ENCODE measurements at places on chromosomes 12 and 14.

DNA sequence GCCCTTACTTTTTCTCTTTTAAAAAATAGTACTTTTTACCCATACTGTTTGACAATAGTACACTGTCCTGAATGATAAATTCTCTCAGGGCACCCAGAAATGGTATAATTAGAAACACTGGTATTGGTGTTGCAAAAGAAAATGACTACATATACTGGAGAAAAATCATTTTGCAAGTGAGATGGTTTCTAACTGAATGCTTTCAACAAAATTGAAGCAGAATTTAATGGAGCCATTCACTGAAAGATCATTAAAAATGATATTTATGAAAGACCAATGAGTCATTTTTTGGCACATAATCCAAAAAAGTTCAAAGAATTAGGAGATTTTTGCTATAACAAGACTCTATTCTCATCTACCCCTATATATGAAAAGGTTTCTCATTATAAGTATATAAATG is 68.8 kb downstream of the TMTC1 start:
- DNase-seq, result no peak

DNA sequence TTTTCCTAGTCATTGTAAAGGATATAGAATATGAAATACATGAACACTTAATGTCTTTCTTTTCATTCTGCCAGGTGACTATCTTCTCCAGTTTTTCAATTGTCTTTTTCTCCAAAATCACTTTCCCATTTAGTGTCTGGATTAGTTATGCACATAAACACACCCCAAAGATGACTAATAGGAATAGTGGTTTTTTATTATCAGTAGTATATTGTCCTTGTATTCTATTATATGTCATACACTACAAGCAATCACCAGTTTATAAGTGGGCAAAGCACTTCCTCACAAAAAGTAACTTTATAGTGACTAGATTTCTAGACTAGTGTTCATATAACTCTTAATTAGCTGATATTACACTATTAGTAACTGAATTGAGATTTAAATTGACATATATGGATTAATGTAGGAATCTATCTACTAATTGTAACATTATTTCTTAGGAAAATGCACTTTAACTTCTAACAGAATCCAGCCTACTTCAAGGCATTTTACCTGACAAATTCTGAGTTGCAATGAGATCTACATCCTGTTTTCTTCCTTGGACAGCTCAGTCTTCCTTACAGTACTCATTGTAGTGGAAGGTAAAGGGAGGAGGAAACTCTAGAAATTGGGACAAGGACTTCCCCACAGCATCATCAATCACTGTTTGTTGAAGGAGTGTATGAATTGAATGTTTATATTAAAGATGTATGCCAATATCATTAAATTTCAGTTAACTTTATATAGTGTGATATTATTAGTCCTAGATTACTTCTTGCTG is 186.1 kb upstream of the GARIN2 start:
- no peak for DNase-seq

GRCh38 chr14:22448035-22448904 is 140.8 kb downstream of the DAD1 start:
- DNase-seq, result no peak

DNA sequence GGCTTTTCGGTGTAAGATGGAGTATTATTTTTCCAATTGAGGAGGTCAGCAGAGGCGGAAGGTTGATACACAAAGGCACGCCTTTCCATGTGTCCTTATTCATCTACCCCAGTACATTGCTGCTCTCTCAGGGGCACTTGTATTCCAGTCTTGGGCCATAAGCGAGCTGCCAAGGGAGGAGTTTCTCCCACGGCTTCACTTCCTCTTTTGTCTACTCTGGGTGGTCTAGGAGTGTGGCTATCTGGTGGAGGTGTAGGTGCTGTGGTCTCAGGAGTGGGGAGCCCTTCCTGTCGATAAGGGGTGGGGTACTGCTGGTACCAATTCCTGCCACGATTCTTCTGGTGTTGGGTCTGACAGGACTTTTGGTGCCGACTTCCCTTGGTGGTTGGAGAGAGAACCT is 73.4 kb downstream of the GAS2L3 start:
- no peak for DNase-seq

DNA sequence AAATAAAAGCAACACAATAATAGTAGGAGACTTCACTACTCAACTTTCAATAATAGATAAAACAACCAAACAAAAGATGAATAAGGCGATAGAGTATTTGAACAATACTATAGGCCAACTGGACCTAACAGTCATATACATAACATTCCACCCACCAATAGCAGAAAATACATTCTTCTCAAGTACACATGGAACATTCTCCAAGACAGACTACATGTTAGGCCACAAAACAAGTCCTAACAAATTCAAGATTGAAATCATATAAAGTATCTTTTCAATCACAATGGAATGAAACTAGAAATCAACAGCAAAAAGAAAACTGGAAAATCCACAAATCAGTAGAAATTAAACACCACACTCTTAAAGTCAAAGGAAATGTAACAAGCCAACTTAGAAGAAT is 28.8 kb downstream of the RAD52 start:
- no peak for DNase-seq

DNA sequence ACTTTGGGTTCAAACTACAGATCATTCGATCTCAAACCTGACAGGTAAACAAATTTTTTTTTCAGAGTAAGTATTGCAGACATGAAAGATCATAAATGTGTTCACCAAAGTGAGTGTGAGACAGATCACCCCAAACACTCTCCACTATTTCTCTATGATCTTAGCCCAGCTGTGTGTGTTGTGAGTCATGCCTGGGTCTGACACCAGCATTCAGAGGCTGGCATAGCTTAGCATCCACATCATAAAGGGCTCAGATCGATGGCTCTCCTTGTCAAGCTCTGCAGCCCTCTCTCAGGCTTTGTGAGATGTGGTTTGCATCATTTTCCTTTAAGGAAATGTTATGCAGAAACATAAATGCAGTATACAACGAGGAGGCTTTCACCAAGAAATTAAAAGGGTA is 164.9 kb downstream of the ETV6 start:
- DNase-seq, result no peak

DNA sequence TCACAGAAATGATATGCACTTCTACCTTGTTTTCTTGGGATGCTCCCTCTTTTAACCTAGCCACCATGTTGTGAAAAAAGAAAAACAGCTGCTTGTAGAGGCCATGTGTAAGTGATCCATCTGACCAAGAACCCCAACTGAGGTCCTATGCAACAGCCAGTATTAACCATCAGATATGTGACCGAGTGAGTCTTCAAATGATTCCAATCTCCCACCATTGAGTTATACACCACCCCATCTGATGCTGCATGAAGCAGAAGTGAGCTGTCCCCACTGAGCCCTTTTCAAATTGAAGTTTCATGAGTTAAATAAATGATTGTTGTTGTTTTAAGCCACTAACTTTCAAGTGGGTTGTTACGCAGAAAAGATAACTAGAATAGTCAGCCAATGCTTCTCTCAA is 20.6 kb upstream of the USP15 start:
- no peak for DNase-seq

- DNase-seq, result no peak
These were observed 41.9 kb downstream of the DCP1B start for GRCh38 chr12:1962051-1963020.

DNA sequence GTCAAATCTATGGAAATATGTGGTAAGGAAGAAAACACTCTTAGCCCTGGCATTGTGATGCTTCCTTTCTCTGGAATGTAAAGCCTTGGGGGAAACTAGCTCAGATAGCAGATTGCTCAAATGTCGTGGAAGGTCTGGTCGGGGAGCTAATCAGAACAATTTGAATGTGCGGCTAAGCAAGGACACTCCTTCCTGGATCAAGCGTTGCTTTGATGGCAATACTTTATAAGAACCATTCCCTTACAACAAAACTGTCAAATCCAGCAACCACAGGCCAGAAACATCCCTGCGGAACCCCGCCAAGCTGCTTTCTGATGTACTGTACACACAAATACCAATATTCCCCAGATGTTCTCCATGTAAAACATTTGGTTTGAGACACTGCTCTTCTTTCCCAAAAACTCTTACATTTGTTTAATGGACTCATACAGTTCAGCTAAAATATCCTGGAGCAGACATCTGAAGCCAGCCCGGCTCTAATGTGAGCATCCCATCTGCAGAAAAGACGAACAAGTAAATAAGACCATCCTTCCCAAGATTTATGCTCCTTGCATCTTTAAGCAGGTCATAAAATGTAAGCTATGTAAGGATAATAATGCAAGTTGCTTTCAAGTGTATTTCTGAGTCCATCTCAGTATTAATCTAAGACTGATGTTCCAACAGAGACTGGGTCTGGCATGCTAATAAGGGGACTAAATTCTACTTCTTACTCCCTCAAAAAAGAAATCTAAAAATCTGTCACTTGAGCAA is 20.2 kb downstream of the NUAK1 start:
- no peak for DNase-seq

DNA sequence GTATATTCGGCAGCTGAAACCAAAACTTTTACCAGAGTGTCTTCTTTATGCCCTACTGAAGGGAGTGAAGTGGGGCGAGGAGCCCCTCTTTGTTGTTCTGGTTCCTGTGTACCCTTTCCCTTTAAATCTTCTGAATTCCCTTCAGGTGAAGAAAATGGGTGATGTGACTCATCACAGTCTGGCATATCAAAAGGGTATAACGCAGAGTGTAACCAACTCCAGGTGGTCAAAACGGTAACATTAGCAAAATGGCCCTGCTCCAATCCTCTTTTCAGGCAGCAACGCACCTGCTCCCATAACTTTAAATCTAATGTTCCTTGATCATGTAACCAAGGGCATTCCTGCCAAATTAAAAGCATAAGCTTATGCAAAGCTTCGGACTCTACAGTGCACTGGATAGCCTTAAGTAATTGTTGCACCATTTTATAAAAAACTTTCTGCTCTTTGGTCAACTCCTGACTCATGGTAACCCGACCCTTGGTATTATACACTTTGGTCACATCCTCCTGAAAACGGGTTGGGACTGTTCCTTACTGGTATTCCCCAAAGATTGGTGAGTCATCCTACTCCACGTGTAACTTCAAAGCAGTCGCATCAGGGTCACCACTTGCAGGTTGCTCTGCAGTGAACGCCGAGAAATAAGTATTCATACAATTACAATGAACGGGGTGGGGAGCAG is 83.1 kb downstream of the KCNMB4 start:
- no peak for DNase-seq

- DNase-seq, result no peak
These were observed 217.9 kb upstream of the PWP1 start for GRCh38 chr12:107467716-107468115.

DNA sequence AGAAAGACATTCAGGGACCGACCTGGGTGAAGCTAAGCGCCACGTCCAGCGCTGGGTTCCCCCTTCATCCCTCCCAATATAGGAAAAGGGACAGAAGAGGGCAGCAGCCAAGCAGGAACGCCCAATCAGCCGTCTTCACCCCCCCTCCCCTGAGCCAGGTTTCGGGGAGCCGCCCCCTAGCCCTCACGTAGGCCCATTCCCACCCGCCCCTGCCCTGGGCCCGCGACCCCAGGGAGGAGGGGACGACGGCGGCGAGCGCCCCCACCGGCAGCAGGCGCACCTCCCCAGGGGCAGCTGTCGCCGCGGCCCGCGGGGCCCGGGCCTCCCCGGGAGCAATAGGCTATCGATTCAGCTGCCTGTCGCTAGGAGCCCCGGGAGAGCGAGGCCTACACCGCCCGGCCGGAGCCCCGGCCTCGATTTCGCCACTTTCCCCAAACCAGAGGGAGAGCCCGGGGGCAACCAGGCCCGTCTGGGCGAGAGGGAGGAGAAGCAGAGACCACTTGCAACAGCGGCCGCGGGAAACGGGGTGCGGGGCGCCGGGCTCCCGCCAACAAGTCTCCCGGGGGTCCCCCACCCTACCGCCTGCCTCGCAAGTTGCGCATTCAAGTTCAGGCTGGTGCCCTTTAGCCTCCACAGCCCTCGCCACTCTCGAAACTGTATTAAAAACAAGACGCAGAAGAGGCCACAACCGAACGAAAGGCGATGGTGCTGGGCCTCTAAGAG is 1.3 kb downstream of the DCAF5 start:
- peak; percentile 61 for DNase-seq

DNA sequence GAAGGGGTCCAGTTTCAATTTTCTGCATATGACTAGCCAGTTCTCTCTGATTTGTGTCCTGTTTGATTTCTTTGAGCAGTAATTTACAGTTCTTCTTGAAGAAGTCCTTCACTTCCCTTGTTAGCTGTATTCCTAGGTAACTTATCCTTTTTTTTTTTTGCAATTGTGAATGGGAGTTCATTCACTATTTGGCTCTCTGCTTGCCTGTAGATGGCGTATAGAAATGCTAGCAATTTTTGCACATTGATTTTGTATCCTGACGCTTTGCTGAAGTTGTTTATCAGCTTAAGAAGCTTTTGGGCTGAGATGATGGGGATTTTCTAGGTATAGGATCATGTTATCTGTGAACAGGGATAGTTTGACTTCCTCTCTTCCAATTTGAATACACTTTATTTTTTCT is 77.6 kb upstream of the NID2 start:
- no peak for DNase-seq

- no peak for DNase-seq
These were observed 315.3 kb downstream of the NOVA1 start for GRCh38 chr14:26282578-26282977.

DNA sequence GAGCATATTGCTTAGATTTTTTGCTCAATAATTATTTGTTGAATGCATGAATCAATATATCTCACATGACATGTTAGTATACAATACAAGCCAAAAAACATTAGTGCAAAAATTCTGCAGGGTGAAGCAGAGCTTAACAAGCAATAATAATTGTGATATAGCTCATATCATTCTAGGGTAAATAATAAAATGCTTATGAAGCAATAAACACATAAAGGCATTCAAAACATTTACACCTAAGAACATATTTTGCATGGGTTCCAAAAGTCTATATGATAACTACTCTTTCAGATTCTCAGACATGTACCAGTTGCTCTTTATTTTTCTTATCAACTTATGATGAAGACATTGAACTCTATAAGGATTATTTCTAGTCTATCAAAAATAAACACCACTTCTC is 886.2 kb downstream of the TRHDE start:
- DNase-seq, result no peak

GRCh38 chr14:29587046-29587445 is 340.6 kb downstream of the PRKD1 start:
- no peak for DNase-seq

GRCh38 chr12:1107669-1108068 is 116.6 kb downstream of the ERC1 start:
- no peak for DNase-seq

GRCh38 chr14:104772707-104773504 is 20.0 kb downstream of the SIVA1 start:
- DNase-seq, result no peak

All from T-helper 1 cell (primary cell).